ENCODE measurements at places on chromosomes 6 and 20.

GRCh38 chr6:126643352-126643751, 303.4 kb downstream of the CENPW start:
- no peak for DNase-seq

DNA sequence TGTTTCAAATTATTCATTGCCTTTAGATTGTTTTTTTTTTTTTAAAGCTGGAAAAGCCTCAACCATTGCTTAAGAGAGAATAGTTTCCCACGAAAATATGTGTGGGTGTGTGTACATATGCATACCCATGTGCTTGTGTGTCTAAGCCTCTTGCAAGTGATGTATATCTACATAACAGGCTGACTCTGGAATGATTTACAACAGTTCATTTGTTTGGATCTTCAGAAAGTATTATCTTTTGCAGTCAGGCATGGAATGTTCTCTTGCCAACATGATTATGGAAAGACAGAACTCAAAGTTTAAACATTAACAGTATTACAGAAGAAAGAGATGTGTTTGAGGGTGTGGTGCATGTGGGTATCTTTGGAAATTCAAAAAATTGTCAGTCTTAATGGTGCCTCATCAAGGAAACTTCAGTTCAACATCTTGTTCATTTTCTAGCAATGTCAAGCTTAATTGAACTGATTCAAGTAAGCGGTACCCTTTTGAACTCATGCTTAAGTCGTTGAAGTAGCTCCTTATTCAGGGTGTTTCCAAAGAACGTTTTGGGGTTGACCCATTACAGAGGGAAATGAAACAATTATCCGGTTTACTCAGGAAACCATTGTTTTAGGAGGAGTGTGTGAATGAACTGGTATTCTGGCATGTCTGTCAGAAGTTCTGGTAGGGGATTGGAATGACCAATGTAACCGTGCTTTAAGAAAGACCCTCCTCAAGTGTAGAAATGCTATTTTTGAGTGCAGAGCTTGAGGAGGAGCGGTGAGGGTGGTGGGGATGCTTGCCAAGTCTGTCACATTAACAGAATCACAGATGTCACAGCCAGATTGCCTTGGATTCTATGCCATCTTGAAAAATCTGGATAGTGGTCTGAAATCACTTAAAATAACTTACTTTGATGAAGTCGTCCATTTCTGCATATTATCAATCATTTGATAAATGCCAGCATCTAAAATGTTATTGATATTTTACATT, 60.3 kb downstream of the ADGRG6 start:
- DNase-seq, result no peak

DNA sequence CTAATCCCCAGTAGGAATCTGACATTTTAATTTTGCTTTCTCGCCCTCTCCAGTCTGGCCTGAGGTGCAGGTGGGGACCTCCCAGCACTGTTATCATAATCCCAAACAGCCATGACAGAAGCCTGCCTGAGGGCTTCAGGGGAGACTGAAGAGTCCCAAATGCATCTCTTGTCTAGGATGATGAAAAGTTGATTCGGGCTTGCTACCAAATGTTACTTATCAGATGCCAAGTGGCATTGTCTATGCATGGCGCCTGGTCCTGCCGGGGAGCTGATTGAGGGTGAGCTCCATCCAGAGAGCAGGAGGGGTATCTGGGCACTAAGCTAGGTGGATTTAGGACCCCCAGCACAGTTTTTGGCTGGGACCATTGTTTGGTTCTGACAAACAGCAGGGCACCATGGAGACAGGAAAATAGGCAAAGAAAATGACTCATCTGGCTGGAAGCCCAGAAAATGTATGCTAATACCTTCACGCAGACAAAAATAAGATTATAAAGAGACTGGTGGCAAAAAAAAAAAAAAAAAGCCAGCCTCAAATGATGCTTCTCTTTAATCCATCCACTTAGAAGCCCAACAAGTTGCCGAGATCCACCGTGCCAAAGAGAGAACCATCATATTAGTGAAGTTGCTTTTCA, 513.7 kb upstream of the SULF2 start:
- no peak for DNase-seq

DNA sequence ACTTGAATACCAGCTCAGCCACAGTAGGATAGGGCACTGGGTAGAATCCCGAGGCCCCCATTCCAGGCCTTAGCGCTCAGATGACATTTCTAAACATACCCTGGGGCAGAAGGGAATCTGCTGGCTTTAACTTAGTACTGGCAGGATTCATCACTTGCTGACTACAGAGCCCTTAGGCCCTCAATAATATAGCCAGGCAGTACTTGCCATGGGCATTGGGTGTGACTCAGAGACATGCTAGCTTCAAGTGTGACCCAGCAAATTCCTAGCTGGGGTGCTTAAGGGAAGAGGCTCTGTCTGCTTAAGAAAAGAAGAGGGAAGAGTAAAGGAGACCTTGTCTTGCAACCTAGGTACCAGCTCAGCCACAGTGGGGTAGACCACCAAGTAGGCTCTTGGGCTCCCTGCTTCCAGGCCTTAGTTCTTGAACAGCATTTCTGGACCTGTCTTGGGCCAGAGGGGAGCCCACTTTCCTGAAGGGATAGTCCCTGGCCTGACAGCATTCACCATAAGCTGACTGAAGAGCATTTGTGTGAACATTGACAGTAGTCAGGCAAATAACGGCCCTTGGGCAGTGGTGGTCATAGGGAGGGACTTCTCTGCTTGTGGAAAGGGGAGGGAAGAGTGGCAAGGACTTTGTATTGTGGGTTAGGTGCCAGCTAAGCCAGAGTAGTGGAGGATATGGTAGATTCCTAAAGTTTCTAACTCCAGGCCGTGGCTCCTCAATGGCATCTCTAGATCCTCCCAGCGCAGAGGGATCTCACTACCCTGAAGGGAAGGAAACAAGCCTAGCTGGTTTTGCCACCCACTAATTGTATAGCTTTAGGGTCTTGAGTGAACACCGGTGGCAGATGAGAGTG, 48.5 kb upstream of the HACE1 start:
- DNase-seq, result no peak

GRCh38 chr6:144728804-144729203, 443.7 kb downstream of the UTRN start:
- DNase-seq, result no peak
